ENCODE measurements at places on chromosomes 7 and 10. TPM values are rescaled to one million over a fixed set of nuclear protein-coding genes. Genes with fewer than 3 reads are reported as not detected.

- H3K4me1 ChIP-seq, result peaks cover 8% of the 10 kb centered on the region
- peak overlapping the region; percentile 58 for H3K27ac ChIP-seq
- no peak for DNase-seq
Measured at GRCh38 chr7:73668103-73668885, 663 bp downstream of the VPS37D start.

DNA sequence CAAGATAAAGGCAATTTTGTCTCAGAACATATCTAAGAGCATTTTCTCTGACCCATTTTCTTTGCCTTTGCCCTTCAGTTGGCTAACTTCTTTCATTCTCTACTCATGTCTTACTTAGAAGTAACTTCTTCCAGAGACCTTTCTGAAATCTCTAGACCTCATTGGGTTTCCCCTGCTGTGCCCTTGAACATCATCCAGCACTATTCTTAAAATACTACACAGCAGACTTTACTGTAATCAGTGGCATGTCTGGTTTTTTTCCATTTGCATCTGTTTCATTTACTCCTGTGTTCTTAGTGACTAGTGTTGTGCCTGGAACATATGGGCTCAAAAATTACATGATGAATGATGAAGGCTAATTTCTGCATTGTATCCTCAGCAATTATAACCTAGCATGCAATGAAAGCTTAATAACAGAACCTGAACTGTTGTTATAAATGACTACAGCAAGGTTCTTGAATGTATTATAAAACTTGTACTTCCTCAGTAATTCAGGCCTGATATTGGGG is 301.9 kb downstream of the CDK14 start:
- H3K36me3 ChIP-seq, result no peaks in the 10 kb centered on the region
- H3K4me1 ChIP-seq, result no peaks in the 10 kb centered on the region
- H3K27me3 ChIP-seq, result no peaks in the 10 kb centered on the region

DNA sequence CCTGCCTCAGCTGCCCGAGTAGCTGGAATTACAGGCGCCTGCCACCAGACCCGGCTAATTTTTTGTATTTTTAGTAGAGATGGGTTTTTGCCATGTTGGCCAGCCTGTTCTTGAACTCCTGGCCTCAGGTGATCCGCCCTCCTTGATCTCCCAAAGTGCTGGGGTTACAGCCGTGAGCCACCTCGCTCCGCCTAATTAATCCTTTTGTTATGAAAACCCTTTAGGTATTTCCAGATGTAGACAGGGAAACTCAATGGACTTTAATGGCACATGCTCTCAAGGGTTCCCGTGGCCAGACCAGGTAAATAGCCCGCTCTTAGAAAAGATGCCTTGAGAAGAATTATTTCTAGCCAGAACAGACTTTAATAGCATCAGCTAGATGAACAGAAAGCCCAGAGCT is 19.7 kb upstream of the EXOC4 start:
- peaks cover 5% of the 10 kb centered on the region for H3K27me3 ChIP-seq
- DNase-seq, result no peak
- no peak overlapping the region for H3K27ac ChIP-seq

DNA sequence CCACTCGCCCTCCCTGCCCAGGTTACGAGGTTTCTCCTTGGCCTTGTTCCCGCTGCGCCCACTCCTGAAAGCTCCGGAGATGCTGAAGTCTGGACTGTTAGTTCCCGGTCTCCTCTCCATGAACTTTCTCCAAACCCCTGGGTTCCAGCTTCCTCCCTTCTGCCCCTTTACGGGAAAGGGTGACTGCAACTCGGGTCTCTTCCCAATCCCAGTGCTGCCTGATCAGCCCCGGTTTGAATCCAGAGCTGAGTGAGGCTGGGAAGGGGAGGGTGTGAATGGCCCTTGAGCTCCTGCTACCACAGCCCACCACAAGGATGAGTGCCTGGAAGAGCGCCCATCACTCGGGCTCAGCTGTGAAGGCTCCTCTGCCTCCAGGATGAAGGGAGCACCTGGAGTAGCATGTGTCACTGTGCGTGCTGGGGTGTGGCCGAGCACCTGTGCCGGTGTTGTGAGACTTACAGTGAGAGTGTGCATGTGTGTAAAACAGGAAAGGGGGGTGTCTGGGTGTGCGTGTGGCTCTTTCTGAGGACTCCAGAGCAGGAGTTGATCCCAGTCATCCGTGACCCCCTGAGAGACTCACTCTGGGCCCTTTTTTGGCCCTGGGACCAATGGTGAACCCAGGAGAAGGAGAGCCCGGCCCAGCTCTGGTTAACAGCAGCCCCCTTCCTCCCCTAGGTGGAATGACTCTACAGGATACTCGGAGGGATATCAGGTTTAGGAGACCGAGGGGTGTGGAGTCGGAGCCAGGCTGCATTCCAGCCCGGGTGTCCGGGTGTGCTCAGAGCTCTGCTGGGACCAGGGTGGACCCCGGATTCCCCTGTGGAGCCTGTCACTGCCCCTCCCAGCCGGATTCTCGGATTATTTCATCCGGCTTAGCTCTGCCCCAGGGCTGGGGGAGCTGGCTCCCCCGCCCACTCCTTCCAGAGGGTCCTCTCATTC is 1.1 kb upstream of the ZNF467 start:
- no peak overlapping the region for H3K27ac ChIP-seq
- H3K4me1 ChIP-seq, result peaks cover 12% of the 10 kb centered on the region
- H3K36me3 ChIP-seq, result no peaks in the 10 kb centered on the region
- no peaks in the 10 kb centered on the region for H3K27me3 ChIP-seq
- H3K4me3 ChIP-seq, result no peak overlapping the region

GRCh38 chr7:22985436-22985835 is 28.5 kb downstream of the HYCC1 start:
- no peak for DNase-seq
- H3K27me3 ChIP-seq, result no peaks in the 10 kb centered on the region
- no peaks in the 10 kb centered on the region for H3K4me1 ChIP-seq

DNA sequence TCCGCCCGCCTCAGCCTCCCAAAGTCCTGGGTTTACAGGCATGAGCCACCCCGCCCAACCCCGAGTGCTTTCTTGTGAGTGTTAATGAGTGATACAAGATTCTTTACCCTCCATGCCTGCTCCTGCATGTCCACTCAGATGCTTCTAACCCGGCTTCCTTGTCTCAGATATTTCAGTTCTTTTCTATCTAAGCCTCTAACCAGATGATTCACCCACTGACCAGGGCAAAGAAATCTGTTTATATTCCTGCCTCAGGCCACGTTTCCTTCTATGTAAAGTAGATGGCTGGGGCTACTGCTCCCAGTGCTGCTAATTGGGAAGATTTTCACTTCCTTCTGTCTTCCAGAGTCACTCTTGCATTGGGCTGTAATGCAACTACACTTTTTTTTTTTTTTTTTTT is 395.1 kb upstream of the ANKRD30A start:
- no peak overlapping the region for H3K4me3 ChIP-seq
- no peak for DNase-seq
- H3K36me3 ChIP-seq, result no peaks in the 10 kb centered on the region

- no peaks in the 10 kb centered on the region for H3K4me1 ChIP-seq
- DNase-seq, result no peak
- H3K4me3 ChIP-seq, result no peak overlapping the region
- no peaks in the 10 kb centered on the region for H3K36me3 ChIP-seq
Measured at GRCh38 chr7:111012149-111012548, 78.8 kb upstream of the LRRN3 start.

DNA sequence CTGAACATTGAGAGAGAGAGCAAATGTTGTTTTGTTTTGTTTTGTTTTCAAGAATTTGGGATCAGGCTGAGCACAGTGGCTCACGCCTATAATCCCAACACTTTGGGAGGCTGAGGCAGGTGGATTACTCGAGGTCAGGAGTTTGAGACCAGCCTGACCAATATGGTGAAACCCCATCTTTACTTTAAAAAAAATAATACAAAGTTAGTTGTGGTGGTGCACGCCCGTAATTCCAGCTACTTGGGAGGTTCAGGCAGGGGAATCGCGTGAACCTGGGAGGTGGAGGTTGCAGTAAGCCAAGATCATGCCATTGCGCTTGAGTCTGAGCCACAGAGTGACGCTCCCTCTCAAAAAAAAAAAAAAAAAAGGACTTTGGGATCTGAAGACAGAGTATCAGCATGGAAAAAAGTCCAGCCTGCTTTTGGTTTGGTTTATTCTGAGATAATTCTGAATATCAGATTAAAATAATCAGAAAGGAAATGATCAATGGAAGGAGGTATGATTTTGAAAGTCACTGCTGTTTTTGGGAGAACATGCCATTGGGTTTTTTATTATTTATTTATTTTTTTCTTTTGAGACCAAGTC is 1.9 kb upstream of the ITIH2 start:
- H3K36me3 ChIP-seq, result no peaks in the 10 kb centered on the region
- H3K4me3 ChIP-seq, result no peak overlapping the region
- H3K27ac ChIP-seq, result no peak overlapping the region
- no peaks in the 10 kb centered on the region for H3K4me1 ChIP-seq

- no peaks in the 10 kb centered on the region for H3K4me1 ChIP-seq
- H3K27me3 ChIP-seq, result peaks cover 6% of the 10 kb centered on the region
- H3K27ac ChIP-seq, result no peak overlapping the region
- no peak for DNase-seq
- no peaks in the 10 kb centered on the region for H3K36me3 ChIP-seq
Measured at GRCh38 chr10:49274886-49275285, 24.1 kb upstream of the C10orf71 start.

- no peak for DNase-seq
- no peaks in the 10 kb centered on the region for H3K27me3 ChIP-seq
- H3K4me3 ChIP-seq, result no peak overlapping the region
- H3K4me1 ChIP-seq, result no peaks in the 10 kb centered on the region
- no peaks in the 10 kb centered on the region for H3K36me3 ChIP-seq
Measured at GRCh38 chr10:19245889-19246752, 197.5 kb downstream of the MALRD1 start.

DNA sequence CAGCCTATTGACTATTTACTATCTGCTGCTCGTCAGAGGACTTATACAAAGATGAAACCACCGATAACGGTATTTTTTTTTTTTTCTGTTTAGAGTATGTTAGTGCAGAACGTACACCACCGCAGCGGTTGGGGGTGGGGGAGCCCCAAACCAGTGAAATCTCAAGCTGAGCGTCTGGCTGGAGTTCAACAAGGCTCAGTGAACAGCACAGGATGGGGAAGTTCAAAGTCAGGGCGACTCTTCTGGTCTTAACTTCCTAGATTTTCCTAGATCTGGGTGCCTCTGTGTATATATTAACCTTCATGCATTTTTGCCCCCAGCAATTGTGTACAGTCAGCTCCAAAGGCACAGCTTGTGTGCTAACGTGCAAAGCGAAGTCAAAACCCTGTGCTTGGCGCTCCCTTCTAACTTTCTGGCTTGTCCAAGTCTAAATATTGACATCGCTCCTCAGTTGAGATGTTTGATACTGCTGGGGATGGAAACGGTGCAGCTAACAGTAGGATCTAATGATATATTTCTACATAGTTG is 1.1 kb downstream of the RHOBTB1 start:
- peaks cover 13% of the 10 kb centered on the region for H3K27me3 ChIP-seq
- no peak overlapping the region for H3K27ac ChIP-seq
- no peak for DNase-seq
- peak overlapping the region; percentile 68 for H3K4me3 ChIP-seq
- H3K36me3 ChIP-seq, result no peaks in the 10 kb centered on the region

- no peak for DNase-seq
- no peak overlapping the region for H3K4me3 ChIP-seq
- no peaks in the 10 kb centered on the region for H3K27me3 ChIP-seq
- peaks cover 12% of the 10 kb centered on the region for H3K4me1 ChIP-seq
Measured at GRCh38 chr7:139118805-139119485, 9.4 kb upstream of the ZC3HAV1 start.

DNA sequence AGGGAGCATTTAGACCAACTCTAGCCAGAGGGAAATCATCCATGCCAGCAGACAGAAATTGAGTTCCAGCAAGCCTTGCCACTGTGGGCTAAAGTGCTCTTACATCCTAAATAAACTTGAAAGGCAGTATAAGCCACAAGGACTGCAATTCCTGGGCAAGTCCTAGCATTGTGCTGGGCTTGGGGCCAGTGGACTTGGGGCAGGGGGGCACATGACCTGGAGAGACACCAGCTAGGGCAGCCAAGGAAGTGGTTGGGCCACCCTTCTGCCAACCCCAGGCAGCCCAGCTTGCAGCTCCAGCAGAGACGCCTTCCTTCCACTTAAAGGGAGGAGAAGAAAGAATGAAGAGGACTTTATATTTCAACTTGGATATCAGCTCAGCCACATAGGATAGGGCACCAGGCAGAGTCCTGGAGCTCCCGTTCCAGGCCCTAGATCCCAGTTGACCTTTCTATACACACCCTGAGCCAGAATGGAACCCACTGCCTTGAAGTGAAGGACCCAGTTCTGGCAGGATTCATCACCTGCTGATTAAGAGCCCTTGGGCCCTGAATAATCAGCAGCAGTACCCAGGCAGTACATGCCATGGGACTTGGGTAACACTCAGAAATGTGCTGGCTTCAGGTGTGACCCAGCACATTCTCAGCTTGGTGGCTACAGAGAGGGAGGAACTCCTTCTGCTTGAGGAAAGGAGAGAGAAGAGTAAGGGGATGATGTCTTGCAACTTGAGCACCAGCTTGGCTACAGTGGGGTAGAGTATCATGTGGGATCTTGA is 153.0 kb downstream of the GNAI1 start:
- H3K27ac ChIP-seq, result no peak overlapping the region
- H3K4me1 ChIP-seq, result no peaks in the 10 kb centered on the region
- H3K4me3 ChIP-seq, result no peak overlapping the region
- no peaks in the 10 kb centered on the region for H3K27me3 ChIP-seq
- no peaks in the 10 kb centered on the region for H3K36me3 ChIP-seq

DNA sequence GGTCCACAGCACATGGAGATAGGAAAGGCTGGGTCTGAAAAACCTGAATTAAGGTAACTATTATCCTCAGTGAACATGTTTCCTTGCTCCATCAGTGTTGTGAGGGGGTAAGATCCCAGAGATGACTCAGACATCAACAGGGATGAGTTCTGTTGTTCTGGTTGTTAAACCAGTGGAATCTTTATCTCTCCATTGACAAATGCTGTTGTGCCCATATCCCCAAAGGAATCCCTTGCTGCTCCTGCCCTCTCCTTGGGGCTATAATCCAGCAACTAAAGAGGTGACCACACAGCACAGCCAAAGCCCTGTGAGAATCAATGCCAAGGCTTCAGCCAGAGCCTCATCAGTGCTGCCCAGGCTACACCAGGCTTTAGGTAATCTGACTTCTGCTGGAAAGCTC is 113.4 kb downstream of the JAZF1 start:
- H3K36me3 ChIP-seq, result no peaks in the 10 kb centered on the region
- DNase-seq, result no peak
- H3K4me3 ChIP-seq, result no peak overlapping the region
- no peaks in the 10 kb centered on the region for H3K27me3 ChIP-seq

PIK3CG gene
- total RNA-seq, result 0.13 TPM

EBLN1 gene
- total RNA-seq, result not detected

BLNK gene
- 0.10 TPM for total RNA-seq

CYP26C1 gene
- 1.1 TPM for total RNA-seq

PON3 gene
- 1.2 TPM for total RNA-seq

COL28A1 gene
- not detected for total RNA-seq

AGMO gene
- total RNA-seq, result not detected

CNPY1 gene
- not detected for total RNA-seq

ETV1 gene
- 7.4 TPM for total RNA-seq

GPR15LG gene
- 0.41 TPM for total RNA-seq

Measured in Panc1 (cell line).